ENCODE measurements at places on chromosomes 7 and 10. TPM values are rescaled to one million over a fixed set of nuclear protein-coding genes. Genes with fewer than 3 reads are reported as not detected.

FEZF1 gene
- total RNA-seq: 2.3 TPM

CARD11 gene
- 0.04 TPM for total RNA-seq

DPP6 gene
- total RNA-seq: not detected

NUTM2D gene
- 0.35 TPM for total RNA-seq

TLL2 gene
- total RNA-seq: 0.31 TPM

SUV39H2 gene
- 27.6 TPM for total RNA-seq

TMEM176A gene
- total RNA-seq: not detected

GCK gene
- total RNA-seq: not detected

PRKG1 gene
- 3.4 TPM for total RNA-seq

CALHM3 gene
- total RNA-seq: 0.23 TPM

- no peak for DNase-seq
Measured at GRCh38 chr10:101215397-101216206, 13.7 kb downstream of the LBX1 start.

- DNase-seq: no peak
Measured at GRCh38 chr7:96819111-96819700, 109.6 kb upstream of the SEM1 start.

- DNase-seq: peak; percentile 75
Measured at GRCh38 chr7:80740778-80741545, 102.5 kb downstream of the CD36 start.

DNA sequence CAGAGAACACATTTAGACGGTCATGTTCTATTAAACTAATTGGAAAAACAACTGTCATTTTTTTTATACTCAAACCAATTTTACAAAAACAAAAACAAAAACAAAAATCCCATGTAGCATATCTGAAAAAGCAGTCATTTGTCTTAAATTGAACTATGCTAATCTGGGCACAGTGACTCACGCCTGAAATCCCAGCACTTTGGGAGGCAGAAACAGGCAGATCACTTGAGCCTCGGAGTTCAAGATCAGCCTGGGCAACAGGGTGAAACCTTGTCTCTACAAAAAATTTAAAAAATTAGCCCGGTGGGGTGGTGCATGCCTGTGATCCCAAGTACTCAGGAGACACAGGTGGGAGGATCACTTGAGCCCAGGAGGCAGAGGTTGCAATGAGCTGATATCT lies 253.4 kb downstream of the DOCK4 start:
- no peak for DNase-seq

GRCh38 chr10:116138897-116139296 lies 134.1 kb downstream of the GFRA1 start:
- DNase-seq: no peak

- no peak for DNase-seq
Measured at GRCh38 chr7:100603726-100604027, 1.5 kb downstream of the PCOLCE start.

- DNase-seq: no peak
Measured at GRCh38 chr10:122021828-122022227, 32.9 kb downstream of the TACC2 start.

DNA sequence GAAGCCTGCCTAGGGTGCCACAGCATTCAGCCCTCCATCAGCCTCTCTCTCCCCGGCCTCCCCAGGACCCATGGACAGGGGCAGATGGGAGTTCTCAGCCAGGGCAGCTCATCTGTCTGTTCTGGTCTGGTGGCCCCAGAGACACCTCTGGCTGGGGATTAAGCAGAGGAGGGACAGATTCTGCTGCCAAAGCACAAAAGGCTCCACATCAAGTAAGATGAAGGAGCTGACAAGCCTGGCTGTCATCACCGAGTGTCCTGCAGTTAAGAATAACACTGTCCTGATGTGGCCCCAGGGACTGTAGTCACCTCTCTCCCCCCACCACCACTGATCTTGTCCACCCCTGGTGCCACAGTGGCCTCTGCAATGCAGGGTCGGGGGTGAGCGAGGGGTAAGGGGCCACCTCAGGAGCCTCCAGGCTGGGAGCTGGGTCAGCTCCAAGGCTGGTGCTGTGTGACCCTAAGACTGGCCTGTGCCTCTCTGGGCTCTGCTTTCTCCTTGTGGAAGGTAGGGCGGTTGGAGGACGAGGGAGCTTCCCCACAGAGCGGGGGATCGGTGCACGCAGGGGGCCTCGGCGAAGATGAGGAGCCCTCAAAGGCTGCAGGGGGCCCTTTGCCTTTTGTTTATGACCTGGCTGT lies 18.7 kb downstream of the C10orf105 start:
- DNase-seq: no peak

GRCh38 chr7:33762911-33763306 lies 142.4 kb upstream of the BMPER start:
- no peak for DNase-seq

GRCh38 chr7:27168265-27168947 lies 3.1 kb upstream of the HOXA9 start:
- DNase-seq: no peak

DNA sequence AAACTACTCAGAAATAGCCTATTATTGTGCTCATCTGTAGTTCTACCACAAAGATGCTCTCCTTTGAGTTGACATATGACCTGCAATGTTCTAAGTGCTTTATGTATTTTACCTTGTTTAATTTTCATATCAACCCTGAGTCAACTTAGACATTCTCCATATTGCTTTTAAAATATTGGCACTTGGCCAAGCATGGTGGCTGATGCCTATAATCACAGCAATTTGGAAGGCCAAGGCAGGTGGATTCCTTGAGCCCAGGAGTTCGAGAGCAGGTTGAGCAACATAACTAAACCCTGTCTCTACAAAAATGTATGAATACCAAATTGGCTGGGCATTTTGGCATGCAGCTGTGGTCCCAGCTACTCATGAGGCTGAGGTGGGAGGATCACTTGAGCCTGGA lies 50.6 kb downstream of the PRKG1 start:
- DNase-seq: no peak

DNA sequence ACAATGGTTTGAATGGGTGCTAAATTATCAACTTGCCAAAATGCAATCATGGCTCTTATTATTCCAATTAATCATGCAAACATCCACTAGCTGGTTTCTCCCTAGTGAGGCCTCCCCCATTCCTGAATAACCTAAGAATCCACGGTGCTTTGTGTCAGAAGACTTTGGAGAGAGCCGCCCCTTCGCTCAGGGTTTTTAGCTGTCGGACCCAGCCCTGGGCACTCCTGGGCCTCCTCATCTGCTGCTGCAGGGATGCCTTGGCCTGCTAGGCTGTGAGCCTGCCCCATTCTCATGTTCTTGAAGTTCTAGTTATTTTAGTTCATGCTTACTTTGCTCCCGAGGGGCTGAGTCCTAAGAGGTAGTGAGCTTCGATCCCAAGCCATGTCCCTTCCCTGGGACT lies 34.1 kb upstream of the SFRP5 start:
- DNase-seq: no peak

- DNase-seq: no peak
Measured at GRCh38 chr10:71790749-71791440, 17.6 kb upstream of the VSIR start.

DNA sequence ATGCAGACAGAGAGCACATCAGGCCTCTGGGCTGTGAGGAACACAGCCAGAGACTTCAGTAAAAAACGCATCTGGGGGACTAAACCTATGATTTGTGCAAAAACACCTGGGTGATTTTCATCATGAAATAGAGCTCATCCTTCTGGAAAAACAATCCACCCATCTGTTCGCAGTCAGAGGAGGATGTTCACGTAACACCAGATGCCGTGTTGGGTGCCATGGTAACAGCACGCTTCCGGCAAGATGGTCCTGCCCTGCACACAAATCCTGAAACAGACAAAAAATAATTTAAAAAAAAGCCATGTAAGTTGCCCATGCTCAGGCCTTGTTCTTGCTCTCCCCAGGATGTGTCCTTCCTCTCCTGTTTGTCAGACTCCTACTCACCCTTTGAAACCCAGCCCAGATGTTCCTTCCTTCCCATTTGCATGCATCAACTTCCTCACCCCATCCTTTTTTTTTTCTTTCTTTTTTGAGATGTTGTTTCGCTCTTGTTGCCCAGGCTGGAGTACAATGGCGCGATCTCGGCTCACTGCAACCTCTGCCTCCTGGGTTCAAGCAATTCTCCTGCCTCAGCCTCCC lies 28.3 kb upstream of the GNA12 start:
- peak; percentile 21 for DNase-seq

DNA sequence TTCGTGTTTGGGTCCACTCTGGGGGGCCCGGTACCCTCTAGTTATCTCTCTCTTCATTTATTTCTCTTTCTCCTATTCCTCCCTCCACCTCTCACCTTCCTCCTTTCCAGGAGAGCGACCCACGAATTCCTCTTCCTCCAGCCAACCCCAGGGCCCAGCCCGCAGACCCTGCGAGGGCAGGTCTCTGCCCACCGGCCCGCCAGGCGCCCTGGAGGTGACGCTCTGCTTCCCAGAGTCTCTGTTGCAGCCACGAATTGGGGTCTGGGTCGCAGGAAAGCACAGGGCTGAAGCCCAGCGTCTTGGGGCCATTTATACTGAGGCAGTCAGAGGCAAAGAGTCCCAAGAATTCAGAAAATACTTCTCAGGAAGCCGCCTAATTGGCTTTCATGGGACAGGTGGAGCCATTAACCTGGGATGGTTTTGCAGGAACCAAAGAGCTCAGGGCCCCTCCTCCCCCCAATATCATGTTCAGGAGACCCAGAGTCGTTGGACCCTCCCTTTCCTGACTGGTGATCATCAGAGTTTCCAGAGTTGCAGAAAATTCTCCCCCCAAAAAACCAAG lies 2.7 kb upstream of the EN2 start:
- DNase-seq: no peak

DNA sequence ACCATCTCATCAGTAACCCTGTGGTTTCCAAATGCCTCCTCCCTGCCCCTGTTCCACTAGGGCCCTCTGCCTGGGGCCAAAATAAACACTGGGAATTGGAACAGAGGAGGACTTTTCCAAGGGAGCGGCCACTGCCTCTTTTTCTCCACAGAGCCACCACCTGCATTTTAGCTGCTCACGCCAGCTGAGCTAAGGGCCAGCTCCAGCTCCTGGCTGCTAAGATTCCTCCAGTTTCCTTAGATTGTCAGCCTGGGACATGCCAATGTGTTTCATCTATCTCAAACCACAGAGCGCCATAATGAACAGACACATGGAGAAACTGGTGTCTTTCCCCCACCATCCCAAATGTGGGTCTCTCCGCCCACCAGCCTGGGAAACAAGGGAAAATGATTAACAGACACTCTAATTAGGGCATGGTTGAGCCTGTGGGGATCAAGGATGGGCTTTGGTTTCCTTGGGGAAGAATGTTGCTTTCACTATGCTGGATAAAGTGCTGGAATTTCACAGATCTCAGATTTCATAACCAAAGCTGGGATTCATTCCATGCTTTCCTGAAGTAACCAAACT lies 52.2 kb downstream of the ASB13 start:
- DNase-seq: no peak

DNA sequence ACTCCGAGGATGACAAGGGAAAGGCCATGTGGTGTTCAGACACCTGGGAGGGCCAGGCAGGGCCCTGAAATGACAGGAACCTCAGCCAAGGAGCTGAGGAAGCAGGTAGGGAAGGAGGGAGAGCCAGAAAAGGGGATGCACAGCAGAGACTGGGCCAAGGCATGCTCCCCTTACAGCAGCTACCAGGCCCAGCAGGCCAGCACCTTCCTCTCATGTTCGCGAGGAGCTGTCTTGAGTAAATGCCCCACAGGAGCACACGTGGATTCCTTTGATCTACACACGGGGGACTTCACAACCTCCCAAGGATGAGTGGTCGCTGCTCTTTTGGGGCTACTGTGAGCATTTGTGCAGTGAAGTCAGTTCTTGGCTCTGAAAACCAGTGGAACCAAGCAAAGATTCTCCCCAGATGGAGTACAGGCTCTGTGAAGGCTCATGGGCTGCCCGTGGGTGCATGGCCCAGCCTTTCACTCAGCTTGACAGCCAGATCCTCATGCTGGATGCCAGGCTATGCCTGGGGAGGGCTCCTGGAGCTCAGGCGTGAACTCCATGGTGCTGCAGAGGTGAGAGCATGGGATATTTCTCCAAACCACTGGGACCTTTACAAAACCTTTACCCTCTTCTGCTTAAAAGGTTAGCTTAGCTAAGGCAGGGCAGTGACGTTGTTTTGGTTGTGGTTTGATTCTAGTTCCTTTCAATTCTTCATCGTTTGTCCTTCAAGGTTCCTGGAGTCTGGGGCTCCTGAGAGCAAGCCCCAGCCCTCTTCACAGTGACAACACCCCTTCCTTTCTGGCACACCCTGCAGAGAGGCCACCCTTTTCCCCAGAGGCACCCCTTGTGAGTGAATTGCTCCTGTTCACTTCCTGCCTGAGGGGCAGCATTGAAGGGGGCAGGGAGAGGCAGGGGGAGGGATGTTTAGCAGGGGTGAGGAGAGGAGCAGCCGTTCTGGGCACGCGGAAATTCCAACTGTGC lies 74.2 kb upstream of the ZPBP start:
- DNase-seq: no peak

DNA sequence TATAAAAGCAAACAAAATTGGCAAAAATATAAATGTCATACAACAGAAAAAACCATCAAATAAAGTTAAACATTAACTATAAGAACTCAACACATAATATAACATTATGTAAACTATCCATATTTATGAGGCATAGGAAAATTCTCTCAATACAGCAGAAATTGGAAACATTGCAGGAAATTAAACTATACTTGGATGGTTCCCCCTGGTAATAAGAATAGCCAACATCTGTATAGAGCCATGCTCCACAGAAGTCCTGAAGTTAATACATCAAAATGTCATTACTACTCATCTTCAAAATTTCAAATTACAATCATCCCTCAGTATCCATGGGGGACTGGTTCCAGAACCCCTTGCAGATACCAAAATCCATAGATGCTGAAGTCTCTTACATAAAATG lies 350.5 kb downstream of the PARD3 start:
- no peak for DNase-seq
